HepG2 (cell line): ENCODE measurements at places on chromosomes 3 and 15.

DNA sequence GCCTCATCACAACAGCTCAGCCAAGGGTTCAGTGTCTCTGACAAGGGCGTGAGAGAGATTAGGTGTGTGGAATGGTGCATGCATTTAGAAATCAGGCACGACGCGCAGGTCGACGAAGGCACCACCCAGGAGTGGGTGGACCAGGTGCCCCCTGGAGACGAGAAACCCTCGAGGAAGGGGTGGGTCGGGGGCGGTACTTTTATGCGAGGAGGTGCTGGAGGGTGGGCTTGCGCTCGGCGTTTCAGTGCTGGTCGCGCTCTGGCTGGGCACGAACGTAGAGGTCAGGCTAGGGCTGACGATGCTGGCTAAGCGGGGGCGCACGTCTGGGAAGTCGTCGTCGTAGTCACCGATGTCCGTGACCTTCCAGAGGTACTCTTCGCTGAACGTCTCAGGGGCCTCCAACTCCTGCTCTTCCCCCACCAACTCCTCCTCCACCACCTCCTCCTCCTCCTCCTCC is 393 bp downstream of the ERICH6 start:
- H3K4me1 ChIP-seq, result peaks cover 9% of the 10 kb centered on the region
- H3K4me3 ChIP-seq, result peak overlapping the region; percentile 74
- peak overlapping the region; percentile 84 for H3K27ac ChIP-seq
- DNase-seq, result no peak
- H3K36me3 ChIP-seq, result no peaks in the 10 kb centered on the region

GRCh38 chr15:53716909-53717876 is 42.3 kb downstream of the WDR72 start:
- no peak overlapping the region for H3K4me3 ChIP-seq
- peaks cover 6% of the 10 kb centered on the region for H3K4me1 ChIP-seq
- no peaks in the 10 kb centered on the region for H3K36me3 ChIP-seq

DNA sequence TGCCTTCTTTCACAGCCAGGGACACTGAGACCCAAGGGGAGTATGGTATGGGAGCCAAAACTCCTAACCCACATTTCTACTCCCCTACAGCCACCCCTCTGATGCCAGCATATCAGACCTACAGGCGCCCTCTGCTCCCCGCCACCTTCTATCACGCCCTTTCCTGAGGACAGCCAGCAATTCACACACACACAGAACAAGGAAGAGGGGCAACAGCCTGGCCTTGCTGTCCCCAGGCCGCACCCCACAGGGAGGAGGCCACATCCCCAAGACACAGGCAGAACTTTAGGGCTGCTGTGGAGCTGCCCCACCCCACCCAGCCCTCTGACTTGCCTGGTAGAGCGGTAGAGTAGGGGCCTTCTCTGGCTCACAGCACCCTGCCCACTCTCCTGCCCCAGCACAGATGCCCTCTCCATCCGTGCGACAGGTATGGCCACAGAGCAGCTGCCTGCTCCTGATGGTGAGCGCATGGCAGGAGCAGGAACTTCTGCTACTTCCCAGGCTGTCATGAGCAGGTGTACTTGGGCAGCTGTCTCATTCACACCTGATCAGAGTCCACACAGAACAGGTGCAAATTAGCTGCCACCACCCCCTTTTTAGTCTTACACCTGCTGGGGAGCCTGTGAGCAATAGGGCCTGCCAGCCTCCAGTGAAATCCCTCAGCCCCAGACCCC is 33.4 kb downstream of the CCDC33 start:
- no peak for DNase-seq
- H3K27ac ChIP-seq, result no peak overlapping the region
- H3K36me3 ChIP-seq, result no peaks in the 10 kb centered on the region
- no peaks in the 10 kb centered on the region for H3K4me1 ChIP-seq

DNA sequence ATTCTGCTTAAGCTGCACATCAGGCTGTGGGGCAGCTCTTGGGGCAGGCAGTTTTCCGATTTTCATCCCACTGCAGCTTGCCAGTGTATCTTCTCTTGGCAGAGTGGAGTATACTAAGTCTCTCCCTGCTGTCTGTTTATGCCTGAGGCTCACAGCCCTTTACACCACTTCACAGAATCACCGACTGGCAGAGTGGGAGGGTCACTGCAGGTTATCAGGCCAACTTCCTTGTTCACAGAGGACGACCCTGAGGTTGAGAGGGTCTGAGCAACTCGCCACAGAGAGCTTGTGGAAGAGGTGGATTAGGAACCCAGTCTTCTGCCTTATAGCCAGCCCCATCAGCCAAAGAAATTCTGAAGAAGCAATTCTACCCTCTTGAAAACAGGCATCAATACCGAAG is 30.9 kb downstream of the KIF9 start:
- no peaks in the 10 kb centered on the region; the same call in 1 of the 2 replicates for H3K27me3 ChIP-seq
- H3K27ac ChIP-seq, result no peak overlapping the region
- H3K4me1 ChIP-seq, result peaks cover 22% of the 10 kb centered on the region
- no peak overlapping the region for H3K4me3 ChIP-seq
- H3K36me3 ChIP-seq, result no peaks in the 10 kb centered on the region
- DNase-seq, result no peak

GRCh38 chr3:13352621-13353131 is 67.4 kb downstream of the NUP210 start:
- H3K4me1 ChIP-seq, result no peaks in the 10 kb centered on the region
- no peak for DNase-seq
- H3K27me3 ChIP-seq, result no peaks in the 10 kb centered on the region
- H3K4me3 ChIP-seq, result no peak overlapping the region
- H3K27ac ChIP-seq, result no peak overlapping the region

GRCh38 chr3:144480416-144480919 is 508.8 kb downstream of the DIPK2A start:
- no peaks in the 10 kb centered on the region for H3K4me1 ChIP-seq
- H3K4me3 ChIP-seq, result no peak overlapping the region
- H3K27me3 ChIP-seq, result no peaks in the 10 kb centered on the region

DNA sequence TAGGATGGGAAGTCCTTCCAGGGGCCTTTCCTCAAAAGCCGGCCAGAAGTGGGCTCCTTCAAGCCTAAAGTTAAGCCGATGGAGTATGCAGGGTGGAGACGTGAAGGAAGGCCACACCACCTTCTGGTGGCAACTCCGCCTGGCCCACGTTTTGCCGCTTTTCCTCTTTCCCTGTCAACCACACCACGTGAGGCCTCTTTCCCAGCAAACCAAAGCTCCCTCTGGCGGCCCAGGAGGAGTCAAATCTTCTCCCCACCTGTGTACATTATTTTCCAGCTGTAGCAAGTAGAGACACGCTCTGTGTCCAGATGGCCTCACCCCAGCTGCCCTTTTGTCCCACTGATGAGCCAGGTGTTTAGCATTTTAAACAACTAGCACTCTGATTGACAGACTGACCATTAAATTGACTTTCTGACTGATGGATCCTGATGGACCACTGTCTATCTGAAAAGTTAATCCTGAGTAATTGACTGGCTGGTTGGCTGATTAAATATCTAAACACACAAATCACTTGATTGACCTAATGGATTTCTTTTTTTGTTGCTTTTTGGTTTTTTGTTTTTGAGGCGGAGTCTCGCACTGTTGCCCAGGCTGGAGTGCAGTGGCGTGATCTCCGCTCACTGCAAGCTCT is 59.6 kb upstream of the ZBTB38 start:
- no peak overlapping the region for H3K27ac ChIP-seq
- no peaks in the 10 kb centered on the region for H3K27me3 ChIP-seq
- H3K4me3 ChIP-seq, result no peak overlapping the region

DNA sequence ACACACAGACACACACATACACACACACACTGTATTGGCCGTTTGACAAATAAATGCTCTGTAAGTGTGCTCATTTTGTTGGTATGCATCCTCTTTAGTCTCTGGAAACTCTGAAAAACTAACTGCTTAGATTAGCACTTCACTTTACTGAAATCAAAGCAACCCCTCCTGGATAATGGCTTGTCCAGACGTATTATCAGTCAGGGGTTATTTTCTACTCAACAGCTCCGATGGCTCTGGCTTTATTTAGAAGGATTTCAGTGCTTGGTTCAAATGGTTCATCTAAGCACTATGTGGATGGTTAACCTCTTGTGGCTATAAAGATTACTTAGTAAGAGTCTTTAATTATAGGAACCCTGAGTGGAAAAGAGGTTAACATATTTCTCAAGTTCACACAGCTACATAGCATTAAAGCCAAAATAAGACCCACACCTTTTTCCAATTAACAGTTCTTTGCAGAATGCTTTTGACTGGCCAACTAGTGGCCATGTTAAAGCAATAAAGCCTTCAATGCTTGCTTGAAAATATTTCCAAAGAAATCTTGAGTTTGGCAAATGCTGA is 516.1 kb upstream of the NAALADL2 start:
- no peaks in the 10 kb centered on the region for H3K4me1 ChIP-seq
- H3K27me3 ChIP-seq, result no peaks in the 10 kb centered on the region
- no peak overlapping the region for H3K4me3 ChIP-seq
- no peak overlapping the region for H3K27ac ChIP-seq
- no peak for DNase-seq

DNA sequence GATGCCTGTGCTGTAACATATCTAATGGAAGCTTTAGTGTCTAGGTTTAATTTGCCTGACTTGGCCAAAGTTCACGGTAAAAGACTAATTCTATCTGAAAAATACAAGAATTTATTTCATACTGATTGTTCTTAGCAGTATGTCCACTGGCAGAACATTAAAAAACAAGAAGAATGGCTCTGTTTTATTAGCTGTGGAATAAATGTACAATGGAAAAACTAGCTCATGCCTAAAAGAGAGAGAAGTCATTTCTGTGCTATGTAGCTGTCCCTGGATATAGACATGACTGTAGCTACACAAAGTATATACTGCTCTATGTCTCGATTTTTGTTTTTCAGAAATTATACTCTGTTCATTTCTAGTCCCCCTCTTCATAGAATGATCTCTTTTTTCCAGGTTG is 13.9 kb upstream of the VGLL3 start:
- no peaks in the 10 kb centered on the region for H3K27me3 ChIP-seq
- H3K4me1 ChIP-seq, result no peaks in the 10 kb centered on the region

DNA sequence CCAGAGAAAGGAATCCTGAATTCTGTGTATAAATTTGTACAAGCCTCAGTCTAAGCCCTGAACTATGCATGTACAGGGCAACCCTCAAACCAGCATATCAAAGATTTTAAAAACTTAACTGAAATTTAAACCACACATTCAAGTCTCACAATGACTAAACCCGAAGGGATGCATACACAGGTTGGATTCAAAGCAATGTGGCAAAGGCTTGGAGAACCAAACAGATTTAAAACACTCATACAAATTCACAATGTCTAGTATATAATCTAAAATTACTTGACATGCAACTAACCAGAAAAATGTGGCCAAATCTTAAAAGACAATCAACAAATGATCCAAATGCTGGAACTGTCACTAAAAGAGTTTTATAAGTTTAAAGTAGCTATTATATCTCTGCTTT is 36.4 kb downstream of the CEP152 start:
- no peaks in the 10 kb centered on the region for H3K36me3 ChIP-seq
- H3K27me3 ChIP-seq, result no peaks in the 10 kb centered on the region; the same call in 1 of the 2 replicates
- no peak overlapping the region for H3K27ac ChIP-seq
- H3K4me3 ChIP-seq, result no peak overlapping the region
